ENCODE measurements at places on chromosomes 6 and 20.

GRCh38 chr20:37053230-37053950 lies 42.4 kb downstream of the RBL1 start:
- DNase-seq, result no peak

- DNase-seq, result no peak
Observed at GRCh38 chr6:154602708-154603107, 92.2 kb upstream of the CNKSR3 start.

- DNase-seq, result no peak
Observed at GRCh38 chr20:32784369-32785080, 22.3 kb downstream of the DNMT3B start.

GRCh38 chr20:24913076-24913628 lies 35.9 kb upstream of the CST7 start:
- DNase-seq, result no peak

DNA sequence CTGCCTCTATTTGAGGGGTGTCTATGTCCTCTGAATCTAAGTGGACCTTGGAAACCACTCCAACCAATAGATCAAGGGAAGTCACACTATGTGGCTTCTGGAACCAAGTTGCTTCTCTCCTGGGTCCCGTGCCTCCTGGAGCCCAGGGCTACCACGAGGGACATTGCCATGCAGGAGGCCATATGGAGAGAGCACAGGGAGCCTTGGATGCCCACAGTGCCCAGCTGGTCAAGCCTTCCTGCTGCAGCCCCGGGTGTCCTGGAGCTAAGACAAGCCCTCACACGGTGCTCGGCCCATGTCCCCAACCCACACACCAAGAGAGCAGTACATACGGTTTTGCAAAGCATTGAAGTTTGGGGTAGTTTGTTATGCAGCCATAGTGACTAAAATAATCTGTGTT lies 231.6 kb downstream of the SYNDIG1 start:
- DNase-seq, result no peak
